ENCODE measurements at places on chromosomes 2 and 18.

DNA sequence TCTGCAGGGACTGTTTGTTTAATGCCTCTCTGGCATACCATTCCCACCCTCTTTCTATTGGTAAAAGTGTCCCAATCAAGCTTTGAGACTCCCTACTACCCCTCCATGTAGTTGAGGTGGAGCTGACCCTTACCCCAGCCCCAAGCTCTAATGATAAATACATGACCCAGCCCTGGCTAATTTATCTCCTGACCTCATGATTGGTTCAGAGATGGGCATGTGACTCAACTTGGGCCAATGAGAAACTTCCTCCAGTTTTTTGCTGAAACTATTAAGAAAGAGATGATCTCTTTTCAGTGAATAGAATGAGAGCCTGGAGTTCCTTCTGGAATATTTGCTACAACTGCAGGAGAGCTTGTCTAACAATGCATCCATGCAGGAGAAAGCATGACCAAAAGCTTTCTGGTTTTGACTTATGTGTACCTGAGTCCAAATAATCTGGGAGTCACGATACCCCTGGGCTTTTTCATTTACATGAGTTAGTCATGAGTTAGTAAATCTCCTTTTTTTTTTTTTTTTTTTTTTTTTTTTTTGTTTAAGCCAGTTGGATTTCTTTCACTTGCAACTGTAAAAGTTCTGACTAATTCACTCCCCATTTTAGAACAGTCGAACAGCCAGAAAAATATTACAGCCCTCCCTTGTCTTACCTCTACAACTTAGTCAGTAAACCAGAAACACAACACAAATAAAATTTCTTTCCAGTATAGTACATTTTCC, 66.5 kb upstream of the TLK1 start:
- no peak for DNase-seq

DNA sequence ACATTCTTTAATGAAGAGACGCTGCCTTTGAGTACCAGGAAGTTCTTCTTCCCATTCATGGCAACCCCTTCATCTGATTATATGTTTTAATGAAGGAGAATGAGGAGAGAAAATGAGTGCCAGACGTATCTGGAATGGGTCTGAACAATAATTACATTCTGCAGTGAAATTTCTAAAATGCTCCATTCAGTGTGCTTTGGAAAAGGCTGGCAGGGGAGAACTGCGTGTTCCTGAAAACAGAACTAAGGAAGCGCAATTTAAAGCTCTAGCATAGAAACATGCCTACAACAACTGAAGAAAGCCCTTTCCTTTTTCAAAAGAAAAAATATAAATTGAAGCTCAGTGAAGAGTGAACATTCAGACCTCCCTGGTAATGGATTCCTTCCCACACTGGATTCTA, 58.8 kb downstream of the BOD1L2 start:
- no peak for DNase-seq

DNA sequence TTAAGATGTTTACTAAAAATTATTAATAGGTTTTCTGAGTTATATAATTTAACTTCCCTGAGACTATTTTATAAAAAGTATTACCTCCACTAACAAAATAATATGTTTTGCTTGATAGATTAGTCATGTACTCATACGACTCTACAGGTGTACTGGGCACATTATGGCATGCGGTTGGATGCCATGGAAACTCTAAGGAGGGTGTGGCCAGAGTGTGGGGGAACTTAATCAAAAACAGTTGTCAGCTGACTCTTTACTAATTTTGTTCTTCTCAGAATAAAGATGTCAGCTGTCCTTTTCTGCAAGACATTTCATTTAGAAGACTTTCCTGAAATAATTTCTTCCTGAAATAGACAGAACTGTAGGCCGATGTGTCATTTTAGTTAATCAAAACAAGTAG, 228.3 kb upstream of the SIX3 start:
- no peak for DNase-seq

DNA sequence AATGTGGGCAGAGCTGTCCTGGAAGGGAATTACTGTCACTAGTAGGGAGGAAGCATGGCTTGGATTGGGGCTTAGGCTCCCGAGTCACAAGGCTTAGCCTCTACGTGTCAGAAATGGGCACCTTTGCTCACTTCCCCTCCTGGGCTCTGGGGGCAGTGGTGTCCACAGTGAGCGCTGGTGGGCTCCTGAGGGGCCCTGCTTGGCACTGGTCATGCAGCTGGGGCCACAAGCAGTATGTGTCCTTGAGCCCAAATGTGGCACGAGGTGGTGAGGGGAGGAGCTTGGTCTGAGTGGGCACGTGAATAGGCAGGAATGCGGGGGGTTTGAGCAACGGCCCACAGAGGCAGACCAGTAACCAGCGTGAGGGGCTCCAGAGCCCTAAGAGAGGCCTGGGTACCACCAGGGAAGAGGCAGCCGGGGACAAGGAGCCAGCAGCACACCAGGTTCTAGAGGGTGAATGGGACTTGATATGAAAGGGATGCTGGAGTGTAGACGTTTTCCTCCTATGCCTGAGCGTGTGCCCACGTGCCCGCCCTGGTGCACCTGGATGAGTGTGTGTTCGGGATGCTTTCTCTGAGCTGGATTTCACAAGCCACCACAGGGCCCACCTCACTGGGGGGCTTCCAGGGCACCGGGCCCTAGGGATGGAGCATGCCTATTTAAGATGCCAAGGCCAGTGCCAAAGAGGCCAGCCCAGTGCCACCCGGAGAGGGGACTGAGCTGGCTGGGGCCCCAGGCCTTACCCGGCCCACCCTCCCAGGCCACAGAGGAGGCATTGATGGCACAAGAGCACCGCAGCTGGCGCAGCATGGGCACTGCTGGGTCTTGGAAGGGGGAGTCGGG, 22.8 kb upstream of the PTMA start:
- DNase-seq = peak; percentile 79

DNA sequence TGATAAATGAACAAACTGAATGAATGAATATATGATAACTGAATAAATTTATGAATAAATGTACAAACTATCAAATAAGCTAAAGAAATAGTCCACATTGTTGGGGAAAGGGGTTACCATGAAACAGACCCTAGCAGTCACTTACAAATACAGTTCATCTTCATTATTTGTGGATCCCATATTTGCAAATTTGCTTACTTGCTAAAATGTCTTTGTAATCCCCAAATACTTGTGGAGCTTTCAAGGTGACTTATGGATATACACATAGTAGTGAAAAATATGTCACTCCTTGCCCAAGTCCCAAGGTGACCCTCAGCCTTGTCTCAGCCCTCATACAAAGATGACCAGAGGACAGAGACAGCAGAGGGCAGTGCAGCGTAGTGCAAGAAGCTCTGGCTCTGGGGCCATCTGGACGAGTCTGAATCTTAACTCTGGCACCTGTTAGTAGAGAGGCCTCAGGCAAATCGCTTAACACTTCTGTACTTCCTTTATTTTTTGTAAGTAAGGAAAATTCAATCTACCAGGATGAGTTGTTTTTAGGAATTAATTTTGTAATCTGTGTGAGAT, 3.1 kb downstream of the PAIP2B start:
- peak; percentile 91 for DNase-seq

- DNase-seq = no peak
Observed at GRCh38 chr2:217806482-217806765, 196.4 kb downstream of the TNS1 start.

DNA sequence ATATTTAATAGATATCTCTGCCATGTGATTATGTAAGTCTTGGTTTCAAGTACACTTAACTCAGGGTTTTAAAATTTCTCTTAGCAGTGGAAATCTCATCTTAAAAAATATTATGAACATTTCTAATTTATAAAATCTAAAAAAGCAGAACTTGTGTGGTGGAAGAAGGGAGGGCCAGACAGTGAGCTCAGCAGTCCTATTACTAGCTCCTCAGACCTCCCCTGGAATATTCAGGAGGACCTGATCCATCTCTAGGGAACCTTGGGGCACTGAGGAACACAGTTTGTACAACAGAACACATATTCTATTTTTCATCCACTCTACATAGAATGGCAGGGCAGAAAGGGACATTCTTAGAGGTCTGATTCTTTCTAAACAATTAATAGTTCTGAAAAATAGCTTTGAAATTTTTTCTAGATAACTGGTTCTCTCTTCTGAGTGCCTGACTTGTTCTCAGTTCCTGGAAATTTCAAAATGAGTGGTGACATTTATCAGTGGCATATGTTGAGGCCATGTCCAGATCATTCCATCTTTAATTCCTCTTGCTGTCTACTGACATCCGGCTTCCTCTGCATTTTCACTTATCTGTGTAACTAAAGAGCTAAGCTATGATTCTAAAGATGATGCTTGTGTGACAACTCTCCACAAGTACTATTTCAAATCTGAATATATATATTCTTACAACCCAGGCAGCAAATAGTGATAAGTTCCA, 8.2 kb upstream of the MAP4K4 start:
- DNase-seq = no peak
